Large intestine (tissue), 12 donors: ENCODE measurements at places on chromosomes 7 and 10. TPM values are rescaled to one million over a fixed set of nuclear protein-coding genes. Genes with fewer than 3 reads are reported as not detected.

- no peak for DNase-seq
These were observed 50.1 kb downstream of the IPMK start for GRCh38 chr10:58217612-58218011.

- DNase-seq, result no peak
These were observed 32.0 kb downstream of the ADAP1 start for GRCh38 chr7:922334-923107.

DNA sequence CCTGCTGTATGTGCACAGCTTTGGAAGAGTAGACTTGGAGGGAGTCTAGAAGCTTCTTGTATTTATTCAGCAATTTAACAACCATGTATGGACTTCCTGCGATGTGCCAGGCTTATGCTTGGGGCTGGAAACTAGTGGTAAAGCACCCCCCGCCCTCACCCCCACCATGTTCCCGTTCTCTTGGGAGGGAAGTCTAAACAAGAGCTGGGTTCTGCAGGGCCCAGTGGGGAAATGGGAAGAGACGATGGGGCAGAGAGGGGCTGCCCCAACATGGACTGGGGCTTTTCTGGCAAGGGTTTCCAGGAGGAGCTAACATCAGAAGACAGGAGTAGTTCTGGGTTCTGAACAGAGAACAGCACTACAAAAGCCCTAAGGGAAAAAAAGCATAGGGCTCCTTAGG, 8.0 kb downstream of the RASSF4 start:
- no peak for DNase-seq

GRCh38 chr10:6416892-6417512, 163.1 kb downstream of the PRKCQ start:
- peak; percentile 24 for DNase-seq

DNA sequence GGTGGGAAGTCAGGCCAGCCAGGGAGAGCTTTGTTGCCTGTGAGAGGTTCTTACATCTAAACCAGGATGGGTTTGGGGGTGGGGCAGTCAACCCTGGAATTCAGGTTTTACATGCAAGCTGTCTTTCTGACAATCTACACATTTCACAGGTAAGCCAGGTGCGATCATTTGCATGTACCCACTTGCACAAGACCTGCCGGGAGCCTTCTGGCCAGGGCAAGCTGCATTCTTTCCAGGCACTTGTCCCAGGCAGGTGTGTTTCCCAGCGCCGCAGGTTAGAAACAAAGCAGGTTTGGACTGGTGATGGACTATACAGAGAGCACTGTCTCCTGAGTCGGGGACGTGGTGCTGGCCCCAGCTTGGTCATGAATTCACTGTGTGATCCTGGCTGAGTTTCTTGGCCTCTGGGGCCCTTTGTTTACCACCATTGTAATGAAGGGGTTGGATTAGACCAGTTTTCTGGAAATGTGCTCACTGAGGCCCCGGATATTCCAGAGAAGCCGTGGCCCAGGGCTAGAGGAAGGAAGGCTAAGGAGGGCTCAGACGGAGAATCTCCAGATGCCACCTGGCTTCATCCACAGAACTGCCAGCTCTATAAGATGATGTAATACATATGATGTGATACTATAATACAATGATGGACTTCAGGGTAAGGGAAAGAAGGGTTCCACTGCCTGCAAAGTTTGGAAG, 205.2 kb upstream of the SVIL start:
- DNase-seq, result no peak

GDF10 gene
- 2.5 TPM for polyA plus RNA-seq

GRCh38 chr7:26083113-26083512, 68.9 kb upstream of the NFE2L3 start:
- DNase-seq, result peak; percentile 37

GRCh38 chr10:126118476-126118875, 222.1 kb downstream of the FANK1 start:
- no peak for DNase-seq

DNA sequence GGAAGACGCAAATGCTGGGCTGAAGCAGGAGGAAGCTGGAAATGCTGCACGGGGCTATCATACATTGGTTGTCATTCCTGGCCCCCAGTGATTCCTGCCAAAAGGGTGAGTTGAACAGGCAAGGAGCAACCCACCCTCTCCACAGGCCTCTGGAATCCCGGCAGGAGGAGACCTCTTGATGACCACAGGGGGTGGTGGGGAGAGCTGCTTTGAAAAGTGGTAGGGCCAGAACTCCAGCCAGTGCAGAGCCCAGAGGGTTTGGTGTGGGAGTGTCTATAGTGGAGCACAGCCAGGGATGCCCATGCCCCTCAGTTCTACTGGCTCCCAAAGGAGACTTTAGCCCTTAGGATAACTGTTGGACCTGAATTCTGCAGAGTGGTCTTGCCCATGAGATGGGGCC, 89.2 kb downstream of the SAMD9 start:
- no peak for DNase-seq

CPA5 gene
- polyA plus RNA-seq, result 0.15 TPM

DNA sequence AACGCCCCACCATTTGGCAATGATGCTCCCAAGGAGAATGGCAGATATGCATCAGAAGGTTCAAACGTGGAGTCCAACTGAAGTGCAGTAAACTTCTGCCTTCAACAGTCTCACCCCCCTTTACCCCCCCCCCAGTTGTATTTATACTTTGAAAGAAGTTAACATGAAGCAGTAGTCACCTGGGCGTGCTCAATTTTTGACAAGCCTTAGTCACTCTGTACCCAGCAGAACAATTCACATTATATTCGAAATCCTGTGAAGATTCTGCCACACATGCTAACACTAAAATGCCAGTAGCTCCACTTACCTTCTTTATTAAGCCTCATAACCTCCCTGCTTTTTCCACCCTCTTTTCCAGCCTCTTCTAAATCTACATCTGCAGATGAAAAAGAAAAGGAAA, 894 bp downstream of the ATXN7L1 start:
- no peak for DNase-seq

GRCh38 chr7:28026237-28026636, 154.4 kb downstream of the JAZF1 start:
- no peak for DNase-seq

CCT6A gene
- 243 TPM for polyA plus RNA-seq

GRCh38 chr7:108132551-108133265, 2.5 kb upstream of the LAMB4 start:
- DNase-seq, result no peak

WNT8B gene
- polyA plus RNA-seq, result 0.09 TPM

DNA sequence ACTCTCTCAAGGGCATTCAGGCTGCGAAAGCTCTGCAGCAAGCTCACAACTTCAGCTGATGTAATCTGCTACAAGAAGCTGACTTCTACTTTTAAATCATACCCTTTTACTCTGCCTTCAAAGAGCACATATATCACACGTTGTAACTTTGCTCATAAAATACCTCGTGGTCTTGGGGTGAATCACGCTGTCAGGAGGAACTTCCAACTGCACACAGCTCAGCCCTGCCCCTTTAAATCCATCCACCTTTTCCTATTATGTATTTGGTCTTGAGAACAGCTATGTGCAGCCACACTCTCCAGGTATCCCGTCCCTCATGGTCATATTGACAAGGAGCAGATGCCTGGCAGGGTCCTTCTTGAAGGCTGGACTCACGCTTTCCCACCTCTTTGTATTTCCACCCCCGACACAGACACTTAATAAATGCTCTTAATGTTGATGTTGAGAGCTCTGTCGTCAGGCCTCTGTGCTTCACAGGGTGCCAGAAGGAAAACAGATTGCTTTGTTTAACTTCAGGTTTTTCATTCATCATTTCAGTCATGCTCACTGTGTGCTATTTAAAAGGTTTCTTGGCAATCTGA, 47.6 kb downstream of the ICA1 start:
- no peak for DNase-seq

MYL10 gene
- polyA plus RNA-seq, result not detected

PLAC9 gene
- polyA plus RNA-seq, result 17.8 TPM

MACC1 gene
- polyA plus RNA-seq, result 50.2 TPM

GRM3 gene
- polyA plus RNA-seq, result 0.16 TPM

GRCh38 chr7:158529181-158530096, 58.2 kb downstream of the PTPRN2 start:
- no peak for DNase-seq

- DNase-seq, result no peak
These were observed 51.2 kb upstream of the ABI1 start for GRCh38 chr10:26911811-26912461.

- peak; percentile 14 for DNase-seq
These were observed 272.7 kb downstream of the GFRA1 start for GRCh38 chr10:116000151-116000842.

GNGT1 gene
- polyA plus RNA-seq, result not detected

- DNase-seq, result no peak
These were observed 6.0 kb upstream of the REEP3 start for GRCh38 chr10:63515002-63515763.

ITGB8 gene
- 26.8 TPM for polyA plus RNA-seq

- no peak for DNase-seq
These were observed 67.5 kb upstream of the COMTD1 start for GRCh38 chr10:75303045-75303777.

DNA sequence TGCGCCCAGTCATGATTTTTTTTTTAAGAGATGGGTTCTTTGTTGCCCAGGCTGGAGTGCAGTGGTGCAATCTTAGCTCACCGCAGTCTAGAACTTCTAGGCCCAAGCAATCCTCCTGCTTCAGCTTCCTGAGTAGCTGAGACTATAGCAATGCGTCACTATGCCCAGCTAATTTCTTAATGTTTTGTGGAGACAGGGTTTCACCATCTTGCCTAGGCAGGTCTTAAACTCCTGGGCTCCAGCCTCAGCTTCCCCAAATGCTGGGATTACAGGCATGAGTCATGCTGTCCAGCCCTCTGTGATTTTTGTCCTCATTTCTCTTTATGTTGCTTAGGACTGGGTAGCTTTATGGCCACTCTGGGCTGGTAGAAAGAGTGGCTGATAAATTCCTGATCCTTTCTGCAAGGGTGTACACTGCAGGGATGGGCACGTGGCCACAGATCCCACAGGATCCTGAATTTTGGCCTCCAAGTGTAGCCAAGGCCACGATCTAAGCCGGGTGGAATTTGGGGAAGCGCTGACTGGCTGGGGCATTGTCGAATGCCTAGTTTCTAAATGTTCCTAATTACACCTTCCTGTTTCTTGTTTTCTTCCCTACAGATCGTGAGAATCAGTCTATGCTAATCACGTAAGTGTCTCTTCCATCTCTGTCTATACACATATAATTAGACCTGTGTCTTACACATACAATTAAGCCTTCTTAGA, 24.1 kb upstream of the MYH16 start:
- DNase-seq, result no peak

GRCh38 chr7:98254951-98255610, 3.0 kb upstream of the TECPR1 start:
- DNase-seq, result no peak

DNA sequence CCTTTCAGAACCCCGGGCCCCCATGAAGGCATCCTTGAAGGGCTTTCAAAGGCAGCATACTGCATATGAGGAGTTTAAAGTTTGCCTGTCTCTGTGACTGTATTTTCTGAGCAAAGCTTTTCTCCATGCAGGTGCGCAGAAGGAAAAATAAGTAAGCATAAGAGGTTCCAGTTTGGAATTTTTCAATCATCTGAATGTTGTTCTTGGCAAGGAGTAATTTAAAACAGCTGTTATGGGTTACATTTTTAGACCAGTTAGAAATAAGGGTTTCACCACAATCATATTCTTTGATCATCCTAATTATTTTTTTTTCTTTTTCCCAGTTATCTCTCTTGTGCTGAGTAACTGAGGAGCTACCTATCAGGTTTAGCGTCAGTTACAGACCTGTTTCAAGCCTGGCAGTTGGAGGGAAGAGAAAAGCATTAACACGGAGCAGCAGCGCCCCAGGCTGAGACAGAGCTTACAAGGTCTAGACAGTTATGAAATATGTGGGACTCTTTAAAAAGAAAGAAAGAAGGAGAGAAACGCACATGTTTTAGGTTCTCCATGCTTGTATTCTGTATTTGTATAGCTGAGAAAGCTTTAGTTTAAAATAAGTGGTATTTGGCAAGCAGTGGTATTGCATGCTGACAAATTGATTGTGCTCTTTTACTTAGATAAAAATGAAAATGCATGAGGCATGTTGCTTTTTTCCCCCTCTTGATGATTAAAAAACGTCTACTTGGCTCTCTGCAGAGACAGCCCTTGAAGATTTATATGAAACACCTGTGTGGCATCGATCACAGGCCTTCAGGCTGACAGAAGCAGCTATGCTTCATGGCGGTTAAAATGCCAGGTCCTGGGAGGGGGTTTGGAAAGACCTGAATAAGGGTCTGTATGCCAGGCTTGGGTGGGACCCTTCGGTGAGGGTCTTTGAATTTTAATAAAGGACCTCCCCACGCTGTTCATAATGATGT, 157.6 kb downstream of the GRK5 start:
- no peak for DNase-seq

DNA sequence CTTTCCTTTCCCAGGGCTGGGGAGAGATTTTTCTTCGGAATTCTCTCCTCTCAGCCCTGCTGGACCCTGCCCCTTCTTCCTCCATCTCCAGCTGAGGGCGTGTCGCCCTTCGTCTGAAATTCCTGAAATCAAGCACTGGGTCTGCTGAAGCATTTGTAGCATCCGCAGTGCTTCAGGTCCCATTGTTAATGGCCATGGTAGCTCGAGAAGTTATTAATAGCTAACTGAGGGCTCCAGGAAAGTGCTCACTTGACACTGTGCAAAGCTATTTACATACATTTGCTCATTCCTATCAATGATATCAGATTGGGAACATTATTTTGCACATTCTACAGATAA, 515 bp downstream of the FAM149B1 start:
- no peak for DNase-seq

NEUROD6 gene
- polyA plus RNA-seq, result 1.6 TPM

DNA sequence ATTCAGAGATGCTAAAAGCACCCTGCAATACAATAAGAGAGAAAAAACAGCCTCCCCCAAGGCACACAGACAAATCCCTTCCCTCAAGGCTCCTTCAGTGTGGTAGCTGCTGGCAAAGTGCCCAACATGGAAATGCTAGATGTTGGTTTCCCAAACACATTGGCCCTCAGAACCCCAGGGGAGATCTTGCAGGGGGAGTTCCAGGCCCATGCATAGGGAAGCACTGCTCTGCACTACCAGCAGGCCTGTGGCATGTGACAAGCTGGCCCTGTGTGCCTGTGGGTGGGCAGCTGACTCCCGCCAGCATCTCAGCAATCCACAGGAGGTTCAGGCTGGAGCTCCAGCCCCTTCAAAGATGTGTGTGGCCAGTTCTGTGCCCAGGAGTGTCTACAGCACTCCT, 16.8 kb upstream of the CSGALNACT2 start:
- no peak for DNase-seq

- no peak for DNase-seq
These were observed 593.8 kb upstream of the ANKRD30A start for GRCh38 chr10:36531621-36532020.
